Mesendoderm (in vitro differentiated cells): ENCODE measurements at places on chromosomes 13 and 19.

- DNase-seq: no peak
Observed at GRCh38 chr19:7254590-7254989, 39.6 kb downstream of the INSR start.

- no peak for DNase-seq
Observed at GRCh38 chr13:48624858-48625257, 28.9 kb upstream of the CYSLTR2 start.

DNA sequence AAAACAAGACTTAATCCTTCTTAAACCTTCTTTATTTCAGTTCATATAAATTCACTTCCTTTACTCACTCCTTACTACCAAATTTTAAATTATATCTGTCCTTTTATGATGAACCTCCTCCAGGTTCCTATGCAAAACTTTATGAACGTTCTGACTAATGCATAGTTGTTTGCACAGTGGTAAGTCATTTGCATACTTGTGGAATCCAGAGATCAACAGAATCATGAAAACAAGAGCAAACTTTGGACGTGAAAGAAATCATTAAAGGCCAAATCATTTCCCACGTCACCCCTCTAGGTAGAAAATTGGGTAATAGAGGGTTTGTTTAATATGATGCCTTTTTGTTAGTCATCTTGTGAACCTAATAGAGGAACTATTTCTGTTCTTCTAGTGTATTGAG, 32.3 kb upstream of the MYCBP2 start:
- no peak for DNase-seq

- peak; percentile 96 for DNase-seq
Observed at GRCh38 chr13:24160458-24161009, at the start of gene SPATA13. Gene SPATA13 (plus strand): TSS chr13:24160720. CDS start chr13:24222930, 62,210 bp downstream.

DNA sequence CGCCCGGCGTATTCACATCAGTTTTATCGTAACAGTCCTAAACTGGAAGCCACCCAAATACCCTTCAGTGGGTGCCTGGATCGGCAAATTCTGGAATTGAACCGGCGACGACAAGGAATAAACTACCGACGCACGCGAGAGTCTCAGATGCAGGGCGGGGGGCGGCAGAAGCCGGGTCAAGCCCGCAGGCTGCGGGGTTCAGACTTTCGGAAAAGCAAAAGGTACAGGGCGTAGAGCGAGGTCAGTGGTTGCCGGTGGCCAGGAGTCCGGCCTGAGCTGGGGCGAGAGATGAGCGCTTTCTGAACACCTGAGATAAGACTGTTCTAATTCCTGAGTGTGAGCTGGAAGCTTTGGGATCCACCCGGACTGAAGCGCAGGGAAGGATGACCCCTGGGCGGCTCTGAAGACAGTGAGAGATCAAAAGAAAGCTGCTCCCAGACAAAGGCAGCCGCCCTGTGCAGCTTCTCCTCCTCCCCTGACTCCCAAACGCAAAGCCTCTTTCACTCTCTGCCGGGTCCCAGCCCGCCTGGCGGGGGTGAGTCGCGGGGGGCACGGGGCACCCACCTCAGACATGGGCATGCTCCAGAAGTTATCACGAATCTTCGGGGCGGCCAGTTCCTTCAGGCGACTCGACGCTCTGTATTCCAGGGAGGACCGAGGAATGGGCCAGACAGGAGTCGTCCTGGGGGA, 26.2 kb upstream of the MIER2 start:
- DNase-seq: no peak
